ENCODE measurements at places on chromosomes 1 and 21. TPM values are rescaled to one million over a fixed set of nuclear protein-coding genes. Genes with fewer than 3 reads are reported as not detected.

DNA sequence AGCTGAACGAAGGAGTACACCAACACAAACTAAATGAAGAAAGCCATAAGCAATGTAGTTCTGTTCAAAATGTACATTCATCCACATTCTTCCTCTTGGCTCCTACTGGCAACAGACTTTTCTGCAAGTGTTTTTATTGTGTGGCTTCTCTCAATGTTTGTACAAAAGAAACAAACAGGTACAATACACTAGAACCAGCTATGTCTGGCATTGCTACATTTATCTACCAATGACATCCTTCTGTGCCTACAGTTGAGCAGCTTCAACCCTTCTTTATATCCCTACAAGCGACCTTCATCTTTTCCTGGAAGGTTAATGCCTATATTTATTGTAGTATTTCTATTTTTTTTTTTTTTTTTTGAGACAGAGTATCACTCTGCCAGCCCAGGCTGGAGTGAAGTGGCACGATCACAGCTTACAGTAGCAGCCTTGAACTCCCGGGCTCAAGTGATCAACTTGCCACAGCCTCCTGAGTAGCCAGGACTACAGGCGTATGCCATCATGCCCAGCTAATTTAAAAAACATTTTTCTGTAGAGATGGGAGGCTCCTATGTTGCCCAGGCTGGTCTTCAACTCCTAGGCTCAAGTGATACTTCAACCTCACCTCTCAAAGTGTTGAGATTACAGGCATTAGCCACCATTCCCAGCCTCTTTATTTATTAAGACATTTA is 89.3 kb downstream of the ASH1L start:
- DNase-seq = no peak

DNA sequence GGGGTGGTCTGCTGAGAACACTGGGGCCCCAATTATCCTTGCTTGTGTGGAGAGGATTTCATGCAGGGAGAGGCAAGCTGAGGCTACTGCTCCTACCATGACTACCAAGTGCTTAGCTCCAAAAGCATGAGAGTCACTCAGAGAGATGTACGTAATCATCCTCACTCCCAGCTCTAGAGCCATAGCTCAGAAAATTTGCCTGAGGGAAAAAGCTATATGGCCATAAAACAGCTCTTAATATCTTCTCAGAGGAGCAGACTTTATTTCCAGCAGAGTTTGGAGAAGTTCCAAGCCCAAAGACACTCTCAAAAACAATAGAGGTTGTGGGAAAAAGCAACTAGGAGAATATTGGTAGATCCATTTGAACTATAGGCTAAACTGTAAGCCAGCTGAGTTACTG is 106.4 kb upstream of the PBX1 start:
- DNase-seq = no peak

GRCh38 chr1:108865316-108865910 is 8.5 kb upstream of the AKNAD1 start:
- DNase-seq = no peak

DNA sequence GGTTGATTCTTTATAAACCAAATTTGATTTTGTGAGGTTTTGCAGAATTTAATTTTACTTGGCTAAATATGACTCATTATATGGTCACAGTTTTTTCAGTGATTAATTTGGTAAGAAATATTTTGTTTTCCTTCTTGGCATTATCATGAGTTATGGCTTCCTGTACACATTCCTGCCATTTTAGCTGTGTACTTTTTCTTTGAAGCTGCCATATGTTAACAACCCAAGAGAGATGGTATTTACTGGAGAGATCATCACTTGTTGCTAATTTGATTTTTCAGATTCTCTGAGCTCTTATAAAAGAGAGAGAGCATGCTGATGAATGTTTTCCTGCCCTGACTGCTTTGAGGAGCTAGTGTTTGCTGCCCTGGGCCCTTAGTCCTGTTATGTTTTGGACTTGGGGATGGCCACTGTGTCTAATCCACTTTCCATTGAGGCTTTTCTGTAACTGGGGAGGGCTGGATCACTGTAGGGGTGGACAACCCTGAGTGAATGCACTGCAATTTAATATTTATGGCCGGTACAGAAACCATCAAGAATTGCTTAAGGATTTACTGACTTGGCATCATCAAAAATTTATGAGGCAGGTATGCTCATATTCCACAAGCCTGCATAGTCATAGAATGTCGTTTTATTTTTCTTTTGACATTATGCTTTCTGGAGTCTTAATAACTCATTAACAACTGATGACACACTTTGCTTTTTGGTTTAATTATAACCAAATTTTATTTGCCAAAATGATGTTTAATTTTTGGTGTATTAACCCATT is 200.9 kb downstream of the DISC1 start:
- DNase-seq = no peak

OR14K1 gene
- not detected for total RNA-seq
